Pulmonary artery endothelial cell (primary cell): ENCODE measurements at places on chromosomes 6 and 20. TPM values are rescaled to one million over a fixed set of nuclear protein-coding genes. Genes with fewer than 3 reads are reported as not detected.

- no peak for DNase-seq
Measured at GRCh38 chr6:38982470-38982869, 66.1 kb upstream of the GLP1R start.

- DNase-seq, result no peak
Measured at GRCh38 chr6:139395891-139396301, 21.4 kb upstream of the CITED2 start.

DNA sequence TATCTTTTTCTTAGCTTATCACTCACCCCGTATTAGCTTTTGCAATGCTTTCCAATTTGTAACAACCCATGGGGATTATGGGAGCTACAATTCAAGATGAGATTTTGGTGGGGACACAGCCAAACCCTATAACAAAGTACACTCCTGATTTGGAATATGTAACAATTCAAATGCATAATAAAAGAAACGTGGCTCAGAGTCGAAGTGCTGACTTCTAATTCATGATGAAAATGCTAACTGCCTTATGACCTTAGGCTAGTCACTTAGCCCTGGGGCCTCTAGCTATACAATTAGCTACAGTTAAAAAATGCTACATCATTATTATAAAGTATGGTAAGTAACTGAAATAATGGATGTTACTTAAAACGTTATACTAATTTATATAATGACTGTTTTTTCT lies 955.0 kb upstream of the FLRT3 start:
- DNase-seq, result no peak

Gene MDFI
- total RNA-seq, result 18.7 and 26.8 TPM in 2 replicates

DNA sequence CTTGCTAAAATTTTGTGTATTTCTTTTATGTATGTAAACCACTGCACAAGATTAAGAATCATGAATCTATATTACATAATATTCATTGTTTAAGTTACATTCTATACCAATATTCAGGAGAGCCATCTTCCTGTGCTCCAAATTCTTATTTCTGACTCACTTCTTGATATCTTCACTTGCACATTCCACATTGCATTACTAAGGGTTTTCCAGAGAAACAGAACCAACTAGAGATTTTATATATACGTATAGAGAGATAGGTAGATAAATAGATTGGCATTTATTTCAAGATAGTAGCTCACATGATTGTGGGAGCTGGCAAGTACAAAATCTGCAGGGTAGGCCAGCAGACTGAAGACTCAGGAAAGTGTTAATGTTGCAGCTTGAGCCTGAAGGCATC lies 222.2 kb upstream of the PRSS16 start:
- no peak for DNase-seq

DNA sequence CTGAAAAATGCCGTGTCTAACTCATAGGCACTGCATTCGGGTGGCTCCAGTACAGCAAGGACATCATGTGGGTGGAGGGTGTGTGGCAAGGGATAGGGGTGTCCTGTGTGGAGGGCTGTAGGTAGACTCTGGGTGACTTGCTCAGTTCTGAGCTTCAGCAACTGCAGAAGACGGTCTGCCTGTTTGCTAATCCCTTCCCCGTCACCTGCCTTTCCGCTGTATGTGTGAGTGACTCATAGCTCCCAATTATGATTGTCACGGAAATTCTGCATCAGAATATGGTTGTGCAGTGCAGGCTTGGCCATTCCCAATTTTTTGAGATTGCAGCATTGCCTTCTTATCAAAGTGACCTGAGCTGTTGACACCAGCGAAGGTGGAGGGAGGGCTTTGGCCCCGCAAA lies 174.3 kb downstream of the CDH4 start:
- no peak for DNase-seq

DNA sequence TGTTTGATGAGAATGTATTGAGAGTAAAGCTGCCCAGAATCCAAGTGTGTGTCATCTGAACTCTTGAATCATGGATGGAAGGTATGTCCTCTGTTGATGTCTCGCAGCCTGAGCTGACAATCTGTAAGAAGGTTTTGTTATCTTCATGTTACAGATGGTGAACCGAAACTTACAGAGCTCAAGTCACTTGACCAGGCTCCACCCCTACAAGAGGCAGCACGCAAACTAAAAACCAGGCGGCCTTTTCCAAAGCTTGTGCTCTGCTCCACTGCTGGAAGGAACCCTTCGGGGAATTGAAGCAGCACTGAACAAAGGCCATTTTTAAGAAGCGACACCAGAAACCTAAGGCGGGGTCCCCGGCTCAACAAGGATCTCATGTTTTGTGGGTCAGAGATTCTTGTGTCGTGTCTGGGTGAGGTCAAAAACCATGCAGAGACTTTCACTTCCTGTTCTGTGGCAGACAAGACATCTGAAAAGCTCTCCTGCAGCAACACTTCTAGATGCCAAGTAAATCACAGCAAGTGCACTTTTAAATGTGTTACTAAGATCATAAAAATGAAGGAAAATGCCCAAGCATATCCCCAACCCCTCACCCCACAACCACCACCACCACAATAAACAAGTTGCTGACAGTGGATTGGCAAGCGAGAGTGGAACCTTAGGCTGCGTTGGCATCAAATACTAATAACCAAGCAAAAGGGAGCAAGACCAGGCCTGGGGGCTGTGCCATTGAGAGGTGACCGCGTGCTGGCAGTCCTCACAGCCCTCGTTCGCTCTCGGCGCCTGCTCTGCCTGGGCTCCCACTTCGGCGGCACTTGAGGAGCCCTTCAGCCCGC lies 27.3 kb downstream of the NQO2 start:
- no peak for DNase-seq

- no peak for DNase-seq
Measured at GRCh38 chr20:45892828-45893500, 1.8 kb downstream of the CTSA start.

GRCh38 chr20:51337126-51337805 lies 205.3 kb downstream of the NFATC2 start:
- DNase-seq, result no peak

Gene SLC35B3
- 19.3 and 24.7 TPM in 2 replicates for total RNA-seq

GRCh38 chr6:90103056-90103800 lies 193.4 kb downstream of the BACH2 start:
- DNase-seq, result no peak

Gene PTPRT
- not detected in 2 replicates for total RNA-seq

Gene SRMS
- not detected in 2 replicates for total RNA-seq

GRCh38 chr6:149118737-149119653 lies 198.5 kb upstream of the TAB2 start:
- no peak for DNase-seq

DNA sequence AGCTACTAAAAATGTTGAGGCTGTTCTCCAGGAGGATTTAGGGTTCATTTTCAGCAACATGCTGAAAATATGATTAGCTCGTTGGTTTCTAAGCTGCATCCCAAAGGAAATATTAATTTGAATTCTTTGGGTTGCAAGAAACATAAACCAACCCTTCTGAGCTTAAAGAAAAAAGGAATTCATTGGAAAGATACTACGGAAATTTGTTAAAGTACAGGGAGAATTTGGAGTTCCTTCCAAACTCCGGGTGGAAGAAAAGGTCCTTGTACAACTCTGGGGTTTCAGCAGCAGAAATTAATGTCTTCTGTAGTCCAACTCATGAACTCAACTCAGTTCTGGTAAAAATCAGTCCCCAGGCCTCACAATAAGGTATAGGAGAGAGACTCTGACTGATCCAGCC lies 712.9 kb downstream of the UTRN start:
- no peak for DNase-seq

DNA sequence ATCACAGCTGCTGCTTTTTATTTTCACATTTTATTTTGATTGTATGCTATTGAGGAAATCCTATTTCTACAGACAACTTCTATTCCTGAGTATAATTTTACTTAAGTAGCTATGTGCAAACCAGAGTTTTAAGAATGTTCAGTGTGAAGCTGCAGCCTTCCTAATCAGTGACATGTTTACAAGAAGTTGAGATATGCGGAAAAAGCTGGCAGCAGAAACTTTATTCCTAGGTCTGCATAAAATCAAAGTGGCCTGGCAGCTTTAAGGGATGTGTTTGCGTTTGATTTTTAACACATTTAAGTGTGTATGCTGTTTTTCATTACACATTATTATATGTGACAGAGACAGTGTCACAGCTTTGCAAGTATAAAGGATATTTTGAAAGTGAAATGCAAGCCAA lies 26.3 kb downstream of the MAPK14 start:
- DNase-seq, result no peak

Gene TMEM244
- total RNA-seq, result not detected in 2 replicates

Gene MYB
- 0.13 and 0.18 TPM in 2 replicates for total RNA-seq

DNA sequence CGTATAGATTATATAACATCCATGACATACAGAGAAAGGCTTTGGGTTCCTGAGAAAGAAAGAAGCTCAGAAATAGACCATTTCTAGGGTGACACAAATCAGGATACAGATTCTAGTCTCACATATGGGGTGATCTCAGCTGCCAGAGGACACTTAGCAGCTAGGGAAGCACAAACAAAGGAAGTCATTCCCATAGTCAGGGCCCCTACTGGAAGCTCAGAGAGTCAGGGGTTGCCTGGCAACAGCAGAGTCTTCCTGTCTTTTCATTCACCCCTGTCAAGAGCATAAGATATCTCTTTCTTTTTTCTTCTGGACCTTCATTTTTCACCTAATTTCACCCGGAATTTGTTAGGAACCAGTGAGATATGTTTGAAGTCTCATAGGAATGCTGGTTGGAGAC lies 81.9 kb upstream of the IYD start:
- DNase-seq, result no peak

- DNase-seq, result no peak
Measured at GRCh38 chr6:100664274-100665040, 199.7 kb upstream of the SIM1 start.

DNA sequence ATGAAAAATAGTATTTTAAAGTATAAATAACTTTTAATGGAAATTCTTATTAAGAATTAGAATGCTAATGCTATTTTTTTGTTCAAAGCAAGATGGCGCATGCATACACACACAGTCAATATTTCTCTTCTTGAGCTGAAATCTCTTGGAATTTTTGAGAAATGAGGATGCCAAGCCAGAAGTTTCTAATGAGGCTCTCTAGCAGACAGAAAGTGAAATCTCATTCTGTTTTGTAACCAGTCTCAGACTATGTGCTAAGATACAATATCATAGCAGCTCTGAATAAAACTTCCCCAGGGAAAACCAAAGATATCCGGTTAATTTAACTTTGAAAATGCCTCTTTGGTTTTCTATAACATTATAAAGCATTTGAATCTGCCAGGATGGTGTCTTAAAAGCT lies 97.2 kb upstream of the HDAC2 start:
- DNase-seq, result no peak

DNA sequence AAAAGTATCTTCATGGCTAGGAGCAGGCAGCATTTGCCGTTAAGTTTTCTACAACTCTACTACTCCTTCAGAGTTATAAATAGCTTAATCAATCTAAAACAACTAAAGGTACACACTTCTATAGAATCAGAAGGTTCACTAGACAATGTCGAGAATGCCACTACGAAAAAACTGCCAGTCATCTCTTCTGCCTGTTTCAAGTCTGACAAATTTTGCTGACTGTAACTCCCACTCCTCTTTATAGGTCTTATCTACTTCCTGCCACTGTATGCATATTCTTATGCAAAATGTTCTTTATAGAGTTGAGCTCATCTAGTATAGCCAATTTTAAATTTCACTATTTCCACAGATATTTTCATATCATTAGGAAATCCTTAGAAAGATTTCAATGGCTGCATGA lies 160.1 kb downstream of the EYS start:
- no peak for DNase-seq

- DNase-seq, result no peak
Measured at GRCh38 chr6:35146453-35146852, 5.3 kb upstream of the TCP11 start.

DNA sequence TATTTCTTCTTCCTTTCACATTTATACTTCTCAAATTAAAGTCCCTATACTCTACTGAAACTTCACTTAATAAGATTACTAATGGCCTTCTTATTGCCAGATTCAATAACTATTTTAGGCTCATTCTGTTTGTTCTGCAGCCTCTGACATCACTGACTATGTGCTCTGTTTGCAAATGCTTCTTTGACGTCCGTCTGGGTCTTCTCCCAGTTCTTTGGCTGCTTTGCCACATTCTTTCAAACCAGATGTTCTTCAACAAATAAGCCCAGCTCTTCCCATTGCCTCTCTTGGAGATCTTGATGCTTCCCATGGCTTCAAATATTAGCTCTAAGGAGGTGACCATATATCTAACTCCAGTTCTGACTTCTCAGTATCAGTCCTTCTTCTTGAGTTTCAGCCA lies 117.4 kb downstream of the BTBD9 start:
- DNase-seq, result no peak

DNA sequence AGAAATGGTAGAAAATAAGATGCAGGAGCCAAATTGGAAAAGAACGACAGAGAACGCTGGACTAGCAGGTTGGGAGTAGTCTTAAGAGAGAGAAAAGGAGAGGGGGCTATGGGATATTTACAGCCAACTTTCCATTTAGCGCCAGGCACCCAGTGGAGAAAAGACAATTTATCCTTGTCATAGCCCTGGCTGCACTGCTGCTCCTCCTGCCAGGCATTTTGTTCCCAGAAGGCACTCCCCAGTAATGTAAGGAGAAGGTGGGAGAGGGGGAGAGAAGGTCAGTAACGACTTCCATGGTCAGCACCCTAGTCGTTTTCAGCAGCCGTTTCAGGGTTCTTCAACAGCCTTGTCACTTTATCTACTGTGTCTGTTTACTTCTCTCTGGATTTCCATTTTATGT lies 159.0 kb downstream of the TRMT11 start:
- DNase-seq, result no peak

Gene UBE2V1
- total RNA-seq, result 38.1 and 46.9 TPM in 2 replicates

DNA sequence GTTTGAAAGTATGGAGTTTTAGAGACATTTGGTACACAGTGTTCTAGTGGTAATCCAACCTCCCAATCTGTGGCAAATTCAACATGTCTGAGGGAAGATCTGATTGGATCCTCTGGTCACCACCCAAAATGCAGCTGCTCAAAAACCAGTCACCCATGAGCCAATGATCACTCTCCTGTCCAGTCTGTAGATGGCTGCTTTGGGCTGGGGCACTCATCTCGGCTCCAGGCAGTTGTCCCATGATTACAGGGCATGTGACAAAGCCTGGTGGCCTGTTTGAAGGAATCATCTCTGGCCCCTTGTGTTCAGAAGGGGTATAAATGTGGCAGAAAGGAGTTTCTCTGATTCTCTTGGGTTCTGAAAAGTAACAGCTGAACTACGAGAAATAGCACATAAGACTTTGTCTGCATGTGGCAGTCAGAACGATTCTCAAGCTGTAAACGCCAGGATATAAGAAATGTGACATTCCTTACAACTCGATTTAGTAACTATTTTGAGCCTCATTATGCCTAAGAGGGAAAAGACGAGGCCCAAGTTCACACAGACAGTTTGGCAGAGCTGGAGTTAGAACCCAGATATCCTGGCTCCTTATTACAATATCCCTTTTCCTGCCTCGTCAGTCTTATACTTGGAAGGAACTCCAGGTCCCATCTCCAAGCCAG lies 3.9 kb upstream of the C20orf202 start:
- no peak for DNase-seq

- DNase-seq, result no peak
Measured at GRCh38 chr6:96542702-96543101, 20.2 kb upstream of the FHL5 start.

DNA sequence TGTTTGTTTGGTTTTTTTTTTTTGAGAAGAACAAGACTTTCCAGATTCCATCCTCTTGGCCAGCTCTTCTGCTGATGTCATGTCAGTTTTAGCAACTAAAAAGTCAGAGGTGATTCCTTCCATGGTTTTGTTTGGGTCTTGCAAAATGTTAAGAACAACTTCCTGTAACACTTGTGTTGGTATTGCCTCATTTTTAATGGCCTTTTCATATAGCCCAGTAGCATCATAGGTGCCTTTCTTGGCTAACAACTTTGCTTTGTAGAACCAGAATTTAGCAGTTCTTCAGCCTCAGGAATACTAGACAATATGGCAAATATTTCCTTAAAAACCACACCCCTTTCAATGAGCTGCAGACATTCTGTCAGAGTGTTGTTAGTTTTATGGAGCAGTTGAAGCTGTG lies 99.5 kb upstream of the SIRPG start:
- DNase-seq, result no peak

- DNase-seq, result no peak
Measured at GRCh38 chr6:4374216-4374615, 238.8 kb upstream of the ECI2 start.
